ENCODE measurements at places on chromosomes 2 and 18. TPM values are rescaled to one million over a fixed set of nuclear protein-coding genes. Genes with fewer than 3 reads are reported as not detected.

The ZSWIM2 gene
- not detected for total RNA-seq

The SERPINB5 gene
- total RNA-seq, result not detected

The REEP1 gene
- 61.7 TPM for total RNA-seq

The FAM168B gene
- total RNA-seq, result 125 TPM

The KIAA2012 gene
- 0.16 TPM for total RNA-seq

The COL4A4 gene
- total RNA-seq, result 0.49 TPM

The SDC1 gene
- 0.36 TPM for total RNA-seq

The NAT8 gene
- not detected for total RNA-seq

The PCARE gene
- under 0.01 TPM for total RNA-seq

The TRIM54 gene
- total RNA-seq, result not detected

The KLHL41 gene
- 2.2 TPM for total RNA-seq
